ENCODE measurements at places on chromosomes 7 and 10.

GRCh38 chr7:18495412-18496340, at the start of gene HDAC9:
Gene HDAC9 (plus strand): TSS chr7:18495749. CDS start chr7:18496303, 554 bp downstream.
- peak; percentile 79 for DNase-seq

- DNase-seq = no peak
Observed at GRCh38 chr7:45188736-45189135, 31.1 kb downstream of the RAMP3 start.

GRCh38 chr10:26368463-26368862, 69.7 kb upstream of the APBB1IP start:
- DNase-seq = no peak

GRCh38 chr7:159064816-159065510, 79.7 kb downstream of the VIPR2 start:
- no peak for DNase-seq

DNA sequence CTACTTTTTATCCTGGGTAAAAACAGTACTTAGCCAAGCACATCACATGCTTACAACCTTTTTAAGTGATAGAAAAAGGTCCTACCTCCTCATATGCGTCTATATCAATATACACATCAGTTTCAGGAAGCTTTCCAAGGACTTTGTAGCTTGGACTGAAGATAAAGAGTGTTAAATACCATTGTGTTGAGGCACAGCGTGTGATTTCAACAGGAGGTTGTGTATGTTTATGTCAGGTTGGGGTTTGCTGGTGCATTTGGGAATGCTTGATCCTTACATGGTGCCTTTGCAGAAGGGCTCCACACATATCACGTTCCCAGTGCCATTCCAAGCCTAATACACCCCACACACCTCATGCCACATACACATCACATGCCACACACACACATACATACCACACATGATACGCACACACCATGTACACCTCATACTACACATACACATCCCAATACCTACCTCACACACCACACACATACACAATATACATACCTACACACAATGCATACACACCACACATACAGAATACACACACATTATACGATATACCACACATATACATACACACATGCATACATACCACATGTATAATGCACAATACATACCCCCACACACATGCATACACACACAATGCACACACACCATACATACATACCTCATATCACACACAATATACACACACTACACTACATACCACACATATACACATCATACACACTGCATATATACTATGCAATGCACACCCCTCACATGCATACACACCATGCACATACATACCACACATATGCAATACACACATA, 33.1 kb downstream of the PSMC2 start:
- DNase-seq = no peak

GRCh38 chr7:28432105-28432504, 19.8 kb downstream of the CREB5 start:
- DNase-seq = no peak

GRCh38 chr7:2930310-2931033, 86.4 kb upstream of the GNA12 start:
- DNase-seq = no peak

DNA sequence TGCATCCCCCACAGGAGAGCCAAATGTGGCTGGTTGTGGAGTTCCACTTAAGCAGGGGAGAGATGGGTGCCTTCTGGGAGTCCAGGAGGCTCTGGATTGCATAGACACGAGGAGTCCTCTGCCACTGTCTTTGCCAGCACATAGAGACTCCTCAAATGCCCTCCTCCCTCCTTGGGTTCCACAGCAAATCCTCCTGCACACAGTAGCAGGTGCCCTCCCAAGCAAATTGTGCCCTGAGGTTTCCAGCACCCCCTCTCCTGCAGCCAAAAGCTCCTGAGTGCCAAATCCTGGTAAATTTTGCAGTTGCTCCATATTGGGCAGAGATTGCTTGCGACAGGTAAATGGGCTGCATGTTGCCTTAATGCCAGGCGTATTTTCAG, 5.8 kb downstream of the EVX1 start:
- no peak for DNase-seq

GRCh38 chr7:20352573-20353306, 22.0 kb downstream of the ITGB8 start:
- DNase-seq = no peak

- no peak for DNase-seq
Observed at GRCh38 chr7:106959753-106960152, 84.8 kb upstream of the PRKAR2B start.

DNA sequence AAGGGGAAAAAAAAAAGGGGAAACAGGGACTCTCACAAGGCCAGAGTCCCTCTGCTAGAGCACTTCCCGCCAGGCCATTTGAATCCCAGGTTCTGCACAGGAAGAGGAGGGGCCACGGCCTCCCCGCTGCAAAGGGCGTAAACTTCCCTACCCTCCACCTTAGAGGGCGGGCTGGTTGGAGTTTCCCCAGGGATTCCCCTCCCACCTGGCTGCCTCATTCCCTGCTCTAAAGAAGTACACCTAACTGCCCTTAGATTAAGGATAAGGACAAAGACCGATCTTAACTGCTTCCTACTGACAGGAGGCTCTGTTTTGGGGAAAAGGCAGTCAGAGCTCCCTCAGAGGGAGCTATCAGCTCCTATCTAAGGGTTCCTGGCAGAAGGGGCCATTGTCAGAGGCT, 102.0 kb upstream of the ARMC3 start:
- DNase-seq = no peak

DNA sequence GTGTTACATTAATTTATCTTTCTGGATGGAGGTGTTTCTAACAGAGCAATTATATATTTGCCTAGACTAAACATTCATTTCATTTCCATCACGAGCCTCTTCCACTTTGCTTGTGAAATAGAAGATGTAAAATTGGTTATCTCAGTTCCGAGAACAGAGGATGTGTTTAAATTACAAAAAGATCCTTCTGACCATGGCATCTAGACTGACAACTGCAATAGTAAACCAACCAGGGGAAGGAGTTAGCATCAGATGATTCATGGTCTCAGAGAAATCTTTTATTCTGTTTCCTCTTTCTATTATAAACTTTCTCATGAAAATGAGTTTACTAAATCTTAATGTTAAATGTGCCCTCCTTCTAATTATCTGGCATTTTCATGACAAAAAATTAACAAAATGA, 149.8 kb upstream of the WDR11 start:
- DNase-seq = no peak

GRCh38 chr10:58479045-58479444, 33.6 kb upstream of the BICC1 start:
- DNase-seq = no peak

DNA sequence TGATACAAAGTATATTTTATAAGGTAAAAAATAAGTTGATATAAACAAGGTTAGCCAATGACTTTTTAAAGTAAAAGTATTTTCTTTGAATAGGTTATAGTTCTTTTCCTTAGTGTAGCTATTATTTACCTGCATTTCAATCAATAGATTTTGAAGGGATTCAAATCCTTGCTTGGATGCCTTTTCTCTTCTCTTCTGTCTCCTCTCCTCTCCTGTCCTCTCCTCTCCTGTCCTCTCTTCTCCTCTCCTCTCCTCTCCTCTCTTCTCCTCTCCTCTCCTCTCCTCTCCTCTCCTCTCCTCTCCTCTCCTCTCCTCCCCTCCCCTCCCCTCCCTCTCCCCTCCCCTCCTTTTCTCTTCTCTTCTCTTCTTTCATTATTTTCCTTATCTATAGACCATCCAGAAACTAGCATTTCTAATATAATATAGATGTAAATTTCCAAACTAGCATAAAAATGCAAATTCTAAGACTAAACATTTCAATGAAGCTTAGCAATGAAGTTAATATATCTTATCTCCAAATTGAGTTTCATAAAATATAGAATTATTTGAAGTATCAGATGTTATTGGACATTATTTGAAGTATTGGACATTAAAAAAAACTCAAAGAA, 60.5 kb upstream of the PRKCQ start:
- DNase-seq = no peak

DNA sequence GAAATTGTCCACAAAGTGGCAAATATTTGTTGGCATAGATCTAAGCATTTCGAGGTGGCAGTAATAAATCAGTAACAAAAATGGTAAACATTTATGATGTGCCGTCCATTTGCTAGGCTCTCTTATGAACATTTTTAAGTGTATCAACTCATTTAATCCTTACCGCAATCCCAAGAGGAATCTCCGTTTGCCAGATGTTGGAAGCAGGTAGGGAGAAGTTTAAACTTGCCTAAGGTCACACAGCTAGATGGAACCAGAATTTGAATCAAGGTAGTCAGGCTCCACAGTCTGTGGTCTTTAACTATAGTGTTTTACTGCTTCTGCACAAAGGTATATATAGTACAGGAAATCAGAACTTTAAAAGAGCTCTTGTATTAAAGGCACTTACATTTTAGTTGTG, 2.6 kb downstream of the MKLN1 start:
- DNase-seq = no peak

DNA sequence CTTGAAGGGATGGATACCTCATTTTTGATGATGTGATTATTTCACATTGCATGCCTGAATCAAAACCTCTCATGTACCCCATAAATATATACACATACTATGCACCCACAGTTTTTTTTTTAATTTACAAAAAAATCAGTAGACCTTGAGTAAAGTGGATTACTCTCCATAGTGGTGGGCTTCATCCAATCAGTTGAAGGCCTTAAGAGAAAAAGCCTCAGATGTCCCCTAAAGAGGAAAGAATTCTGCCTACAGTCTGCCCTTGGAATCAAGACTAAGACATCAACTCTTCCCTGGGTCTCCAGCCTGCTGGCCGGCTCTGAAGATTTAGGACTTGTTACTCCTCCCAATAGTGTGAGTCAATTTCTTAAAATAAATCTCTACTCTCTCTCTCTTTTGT, 1.1 kb downstream of the AZGP1 start:
- DNase-seq = no peak

DNA sequence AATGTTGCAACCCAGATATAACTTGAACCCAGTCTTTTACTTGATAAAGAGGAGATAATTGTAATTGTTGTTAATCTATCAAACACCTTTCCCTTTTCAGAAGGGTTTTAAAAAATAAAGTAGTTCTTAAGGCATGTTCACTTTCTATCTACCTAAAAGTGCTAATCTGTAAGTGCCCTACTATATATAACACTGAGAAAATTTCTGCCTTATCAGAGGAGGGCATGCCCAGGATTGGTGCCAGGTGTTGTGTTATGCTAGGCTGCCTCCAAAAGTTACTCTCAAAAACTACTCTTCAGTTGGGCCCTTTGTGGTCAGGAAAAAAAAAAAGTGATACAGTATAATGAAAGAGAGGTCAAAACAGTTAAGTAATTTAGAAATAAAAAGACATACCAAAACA, 36.3 kb downstream of the SMNDC1 start:
- no peak for DNase-seq

DNA sequence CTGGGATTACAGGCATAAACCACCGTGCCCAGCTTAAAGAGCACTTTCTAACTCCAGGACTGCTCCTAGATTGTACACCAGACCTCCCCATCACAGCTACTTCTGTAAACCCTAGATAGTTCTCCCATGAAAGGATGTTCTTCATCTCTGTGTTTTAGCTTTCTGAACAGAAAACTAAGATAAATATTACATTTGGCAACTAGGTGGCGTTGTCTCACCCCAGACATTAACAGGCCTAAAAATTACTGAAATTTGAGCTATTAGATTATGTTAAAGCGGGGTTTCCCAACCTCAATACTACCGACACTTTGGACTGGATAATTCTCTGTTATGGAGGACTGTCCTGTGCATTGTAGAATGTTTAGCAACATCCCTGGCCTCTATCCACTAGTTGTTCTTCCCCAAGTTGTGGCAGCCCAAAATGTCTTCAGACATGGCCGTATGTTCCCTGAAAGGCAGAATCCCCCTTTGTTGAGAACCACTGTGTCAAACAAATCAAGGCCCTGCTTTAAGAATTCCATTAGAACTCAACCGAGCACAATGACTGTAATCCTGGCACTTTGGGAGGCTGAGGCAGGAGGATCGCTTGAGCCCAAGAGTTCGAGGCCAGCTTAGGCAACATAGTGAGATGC, 19.1 kb downstream of the ATOH7 start:
- peak; percentile 60 for DNase-seq

DNA sequence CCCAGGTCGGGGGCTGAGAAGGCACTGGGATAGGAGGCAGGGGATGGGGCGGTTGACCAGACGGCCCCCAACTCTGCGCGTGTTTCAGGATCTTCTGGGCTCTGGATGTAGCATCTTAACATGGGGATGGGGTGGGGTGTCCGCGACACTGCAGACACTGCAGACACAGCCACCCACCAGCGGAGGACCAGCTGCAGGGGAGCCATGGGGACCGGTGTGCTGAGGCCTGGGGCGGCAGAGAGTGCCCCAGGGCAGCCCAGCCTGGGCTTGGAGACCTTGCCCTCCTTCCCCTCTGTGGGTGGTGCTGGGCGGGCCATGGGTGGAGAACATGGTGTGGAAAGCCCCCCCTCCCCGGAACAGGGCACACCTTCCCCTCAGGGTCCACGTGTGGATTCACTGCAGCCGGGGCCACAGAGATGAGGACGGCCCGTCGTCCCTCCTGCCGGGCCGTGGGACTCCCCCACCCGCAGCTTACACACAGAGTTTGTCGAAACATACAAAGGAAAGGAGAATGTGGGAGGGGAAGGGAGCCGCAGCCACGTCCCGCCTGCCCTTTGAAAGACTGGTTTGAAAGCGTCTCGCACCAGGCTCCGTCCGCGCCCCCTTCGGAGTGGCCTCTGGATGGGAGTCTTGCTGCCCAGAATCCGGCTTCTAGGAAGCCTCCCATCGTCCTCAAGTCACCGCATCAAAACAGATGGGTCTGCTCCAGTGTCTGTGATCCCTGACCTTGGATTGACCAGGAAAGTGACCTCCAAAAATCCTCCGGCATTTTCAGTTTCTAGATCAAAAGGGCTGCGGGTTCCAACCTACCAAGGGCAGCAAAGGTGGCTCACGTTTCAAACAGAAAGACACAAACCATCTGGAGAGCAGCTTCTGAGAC, 91.5 kb upstream of the TCERG1L start:
- no peak for DNase-seq

DNA sequence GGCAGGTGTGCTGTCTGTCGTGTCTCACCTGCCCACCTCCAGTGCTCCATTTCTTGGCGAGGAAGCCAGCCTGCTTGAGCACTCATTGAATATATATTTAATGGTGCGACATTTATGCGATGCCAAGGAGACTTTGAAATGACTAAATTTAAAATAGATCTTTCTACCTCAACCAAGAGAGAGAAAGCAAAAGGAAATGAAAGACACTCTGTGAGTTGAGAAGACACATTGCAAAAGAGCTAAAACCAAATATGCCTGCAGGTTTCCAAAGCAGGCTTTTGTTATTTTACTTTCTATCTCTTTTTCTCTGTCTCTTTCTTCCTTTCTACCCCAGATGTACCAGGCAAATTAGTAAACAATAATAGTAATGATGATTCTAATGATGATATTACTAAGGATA, 53.6 kb upstream of the AOAH start:
- DNase-seq = no peak

- DNase-seq = no peak
Observed at GRCh38 chr7:41391818-41392217, 311.1 kb downstream of the INHBA start.

Measured in NB4 (cell line).